ENCODE measurements at places on chromosomes 5 and 9. TPM values are rescaled to one million over a fixed set of nuclear protein-coding genes. Genes with fewer than 3 reads are reported as not detected.

The SLC1A3 gene
- total RNA-seq = 20.9 TPM

The BDP1 gene
- 28.5 TPM for total RNA-seq

The DRD1 gene
- total RNA-seq = 0.23 TPM

The GARIN3 gene
- total RNA-seq = not detected

The ZNF658 gene
- total RNA-seq = 2.5 TPM

The ARL14EPL gene
- total RNA-seq = not detected

The ZMYND19 gene
- 31.1 TPM for total RNA-seq

The TAF11L10 gene
- total RNA-seq = not detected

The CCNH gene
- total RNA-seq = 31.6 TPM

The IL4 gene
- total RNA-seq = not detected

DNA sequence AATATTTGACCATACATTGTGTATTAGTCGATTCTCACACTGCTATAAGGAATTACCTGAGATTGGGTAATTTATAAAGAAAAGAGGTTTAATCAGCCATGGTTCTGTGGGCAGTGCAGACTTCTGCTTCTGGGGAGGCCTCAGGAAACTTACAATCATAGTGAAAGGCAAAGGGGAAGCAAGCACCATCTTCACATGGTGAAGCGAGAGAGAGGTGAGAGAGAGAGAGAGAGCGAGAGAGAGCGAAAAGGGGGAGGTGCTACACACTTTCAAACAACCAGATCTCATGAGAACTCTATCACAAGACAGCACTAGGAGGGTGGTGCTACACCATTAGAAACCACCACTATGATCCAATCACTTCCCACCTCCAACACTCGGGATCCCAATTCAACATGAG is 4.1 kb upstream of the GRAMD2B start:
- H3K4me1 ChIP-seq = peaks cover 7% of the 10 kb centered on the region
- no peak overlapping the region for H3K4me3 ChIP-seq
- no peak overlapping the region for H3K27ac ChIP-seq
- DNase-seq = no peak
- H3K27me3 ChIP-seq = no peaks in the 10 kb centered on the region

DNA sequence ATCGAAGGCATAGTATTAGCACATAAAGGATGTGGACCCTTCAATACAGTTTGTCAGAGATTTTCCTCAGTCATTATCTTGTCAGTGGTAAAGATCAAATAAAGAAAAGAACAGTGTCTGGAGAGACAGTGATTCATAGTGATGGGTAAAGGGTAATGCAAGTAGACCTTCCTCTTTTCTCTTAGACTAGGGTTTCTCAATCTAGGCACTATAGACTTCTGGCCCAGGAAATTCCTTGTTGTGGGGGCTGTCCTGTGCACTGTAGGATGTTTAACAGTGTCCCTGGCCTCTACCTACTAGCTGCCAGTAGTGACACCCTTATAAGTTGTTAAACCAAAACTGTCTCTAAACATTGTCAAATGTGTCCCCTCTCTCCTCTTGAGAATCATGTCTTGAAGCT is 6.9 kb downstream of the CAMK4 start:
- H3K27ac ChIP-seq = no peak overlapping the region
- no peak for DNase-seq
- no peaks in the 10 kb centered on the region for H3K4me1 ChIP-seq

GRCh38 chr5:99379187-99379586 is 450.4 kb upstream of the CHD1 start:
- no peaks in the 10 kb centered on the region for H3K36me3 ChIP-seq
- no peaks in the 10 kb centered on the region for H3K4me1 ChIP-seq
- no peak for DNase-seq
- H3K27me3 ChIP-seq = no peaks in the 10 kb centered on the region

GRCh38 chr9:116494815-116495634 is 192.1 kb upstream of the TRIM32 start:
- no peaks in the 10 kb centered on the region for H3K36me3 ChIP-seq
- no peak for DNase-seq
- peaks cover 7% of the 10 kb centered on the region for H3K4me1 ChIP-seq
- H3K27me3 ChIP-seq = no peaks in the 10 kb centered on the region

- H3K4me3 ChIP-seq = no peak overlapping the region
- peaks cover 7% of the 10 kb centered on the region for H3K4me1 ChIP-seq
- peaks cover 46% of the 10 kb centered on the region for H3K27me3 ChIP-seq
- H3K36me3 ChIP-seq = no peaks in the 10 kb centered on the region
- DNase-seq = no peak
These were observed 2.6 kb downstream of the PRLR start for GRCh38 chr5:35227720-35228119.

DNA sequence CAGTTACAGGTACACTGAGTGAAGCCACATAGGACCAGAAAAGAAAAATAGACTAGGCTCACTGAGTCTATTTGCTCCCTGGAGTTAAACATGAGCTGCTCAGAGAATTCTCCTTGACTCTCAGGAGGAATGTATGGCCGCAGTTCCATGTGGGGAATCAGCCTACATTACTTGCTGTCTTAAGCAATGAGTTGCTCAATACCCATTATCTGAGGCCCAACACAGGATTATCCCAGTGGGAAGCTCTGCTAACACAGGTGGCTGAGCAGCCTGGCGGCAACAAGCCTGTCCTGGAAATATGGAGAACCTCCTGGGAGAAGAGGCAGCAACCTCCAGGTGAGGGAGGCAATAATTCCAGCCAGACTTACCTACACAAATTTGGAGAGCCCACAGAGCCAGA is 177.5 kb upstream of the NREP start:
- peaks cover 38% of the 10 kb centered on the region for H3K4me1 ChIP-seq
- no peaks in the 10 kb centered on the region for H3K36me3 ChIP-seq
- no peak for DNase-seq
- H3K27ac ChIP-seq = no peak overlapping the region
- no peaks in the 10 kb centered on the region for H3K27me3 ChIP-seq

- DNase-seq = no peak
- peak overlapping the region; percentile 47 for H3K27ac ChIP-seq
- no peak overlapping the region for H3K4me3 ChIP-seq
These were observed 21.8 kb downstream of the TNIP1 start for GRCh38 chr5:151058891-151059489.

DNA sequence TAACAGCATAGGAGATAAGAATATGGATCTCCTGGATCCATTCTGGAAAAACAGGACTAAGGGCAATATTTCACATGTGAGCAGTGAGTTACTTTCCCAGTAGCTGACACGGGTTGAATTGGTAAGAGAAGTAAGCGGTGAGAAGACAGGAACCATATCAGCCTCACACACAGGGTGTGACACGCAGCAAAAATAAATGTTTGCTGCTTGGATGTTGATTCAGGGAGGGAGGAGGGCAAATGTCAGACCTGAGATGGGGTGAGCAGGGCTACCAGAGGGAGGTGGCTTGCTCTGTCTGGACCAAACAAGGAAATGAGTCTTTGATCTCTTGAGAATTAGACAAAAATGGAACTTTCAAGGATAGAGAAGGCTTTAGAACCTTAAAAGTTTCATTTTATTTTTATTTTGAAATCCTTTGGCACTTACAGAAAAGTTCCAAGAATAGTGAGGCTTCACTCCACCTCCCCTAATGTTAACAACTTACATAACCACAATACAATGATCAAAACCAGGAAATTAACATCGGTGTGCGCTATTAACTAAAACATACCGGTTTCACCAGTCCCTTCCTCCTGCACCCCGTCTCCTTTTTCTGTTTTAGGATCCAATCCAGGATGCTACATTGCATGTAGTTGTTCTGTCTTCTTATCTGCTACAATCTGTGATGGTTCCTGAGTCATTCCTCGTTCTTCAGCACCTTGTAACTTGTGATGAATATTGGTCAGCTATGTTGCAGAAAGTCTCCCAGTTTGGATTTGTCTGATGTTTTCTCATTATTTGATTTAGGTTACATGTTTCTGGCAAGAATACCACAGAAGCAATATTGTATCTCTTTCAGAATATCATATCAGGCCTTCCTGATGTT is 20.5 kb upstream of the ARHGEF28 start:
- no peaks in the 10 kb centered on the region for H3K36me3 ChIP-seq
- no peak overlapping the region for H3K27ac ChIP-seq
- peak; percentile 47 for DNase-seq
- no peaks in the 10 kb centered on the region for H3K27me3 ChIP-seq
- no peak overlapping the region for H3K4me3 ChIP-seq

DNA sequence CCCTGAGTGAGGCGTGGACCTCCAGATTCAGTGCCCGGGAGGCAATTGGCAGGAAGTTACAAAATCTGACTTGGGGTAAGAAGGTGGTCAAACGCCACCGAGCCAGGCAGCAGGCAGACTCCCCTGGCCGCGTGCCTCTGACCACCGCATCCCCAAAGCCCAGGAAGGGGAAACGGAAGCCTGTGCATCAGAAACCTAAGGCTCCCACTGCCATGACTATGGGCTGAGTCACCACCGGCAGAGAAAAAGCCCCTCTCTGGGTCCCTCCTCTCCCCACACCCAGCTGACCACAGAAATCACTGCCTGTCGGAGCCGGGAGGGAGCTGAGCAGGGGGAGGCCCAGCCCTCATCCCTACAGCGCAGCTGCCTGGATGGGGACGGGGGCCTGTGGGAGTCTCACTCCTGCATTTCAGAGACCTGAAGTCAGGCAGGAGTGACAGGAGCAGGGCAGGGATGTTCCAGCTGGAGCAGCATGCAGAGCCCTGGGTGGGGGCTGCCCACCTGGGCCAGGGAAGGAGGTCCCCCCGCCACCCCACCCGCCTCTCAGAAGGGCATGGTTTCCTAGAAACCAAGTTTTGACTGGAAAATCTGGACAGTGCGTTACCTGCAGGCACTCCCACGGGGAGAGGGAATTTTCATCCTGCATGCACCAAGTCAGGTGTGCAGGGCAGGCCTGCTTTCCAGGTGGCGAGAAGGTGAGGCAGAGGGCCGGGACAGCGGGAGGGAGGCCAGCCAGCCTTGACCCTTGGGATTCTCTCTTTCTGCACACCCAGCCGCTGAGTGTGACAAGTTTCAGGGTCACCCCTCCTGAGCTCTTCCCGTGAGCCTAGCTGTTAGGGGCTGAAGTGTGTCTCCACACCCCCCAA is 68.2 kb downstream of the LRSAM1 start:
- H3K4me1 ChIP-seq = peaks cover 74% of the 10 kb centered on the region
- H3K36me3 ChIP-seq = peaks cover 36% of the 10 kb centered on the region
- peak; percentile 98 for DNase-seq
- no peak overlapping the region for H3K4me3 ChIP-seq
- H3K27ac ChIP-seq = peak overlapping the region; percentile 95

GRCh38 chr9:134571326-134571931 is 70.2 kb upstream of the COL5A1 start:
- H3K4me3 ChIP-seq = no peak overlapping the region
- DNase-seq = no peak
- H3K27ac ChIP-seq = no peak overlapping the region
- no peaks in the 10 kb centered on the region for H3K27me3 ChIP-seq

GRCh38 chr5:181259283-181259682 is 1.7 kb downstream of the TRIM52 start:
- H3K27ac ChIP-seq = no peak overlapping the region
- no peak for DNase-seq
- peak overlapping the region; percentile 86 for H3K4me3 ChIP-seq
- peaks cover 12% of the 10 kb centered on the region for H3K4me1 ChIP-seq
- peaks cover 16% of the 10 kb centered on the region for H3K36me3 ChIP-seq

DNA sequence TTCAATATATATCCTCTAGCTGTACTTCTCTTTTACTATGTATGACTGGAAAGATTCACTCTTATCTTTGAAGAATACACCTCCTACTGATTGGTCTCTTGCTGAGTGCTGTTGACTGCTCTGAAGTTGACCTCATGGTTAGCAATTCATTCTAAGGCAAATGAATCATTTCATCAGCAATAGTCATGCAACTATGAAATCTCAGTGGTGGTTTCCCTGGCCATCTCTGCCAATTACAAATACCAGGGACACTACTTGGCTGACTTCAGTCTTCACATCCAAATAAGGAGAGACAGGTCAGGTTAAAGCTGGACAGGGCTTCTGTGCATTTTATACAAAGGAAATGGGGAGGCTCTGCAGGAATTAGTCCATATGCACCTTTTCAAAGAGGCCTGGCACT is 333.5 kb upstream of the ACTBL2 start:
- H3K36me3 ChIP-seq = no peaks in the 10 kb centered on the region
- peak; percentile 99 for DNase-seq
- H3K4me3 ChIP-seq = no peak overlapping the region
- peaks cover 25% of the 10 kb centered on the region for H3K4me1 ChIP-seq
- no peaks in the 10 kb centered on the region for H3K27me3 ChIP-seq
- peak overlapping the region; percentile 74 for H3K27ac ChIP-seq

DNA sequence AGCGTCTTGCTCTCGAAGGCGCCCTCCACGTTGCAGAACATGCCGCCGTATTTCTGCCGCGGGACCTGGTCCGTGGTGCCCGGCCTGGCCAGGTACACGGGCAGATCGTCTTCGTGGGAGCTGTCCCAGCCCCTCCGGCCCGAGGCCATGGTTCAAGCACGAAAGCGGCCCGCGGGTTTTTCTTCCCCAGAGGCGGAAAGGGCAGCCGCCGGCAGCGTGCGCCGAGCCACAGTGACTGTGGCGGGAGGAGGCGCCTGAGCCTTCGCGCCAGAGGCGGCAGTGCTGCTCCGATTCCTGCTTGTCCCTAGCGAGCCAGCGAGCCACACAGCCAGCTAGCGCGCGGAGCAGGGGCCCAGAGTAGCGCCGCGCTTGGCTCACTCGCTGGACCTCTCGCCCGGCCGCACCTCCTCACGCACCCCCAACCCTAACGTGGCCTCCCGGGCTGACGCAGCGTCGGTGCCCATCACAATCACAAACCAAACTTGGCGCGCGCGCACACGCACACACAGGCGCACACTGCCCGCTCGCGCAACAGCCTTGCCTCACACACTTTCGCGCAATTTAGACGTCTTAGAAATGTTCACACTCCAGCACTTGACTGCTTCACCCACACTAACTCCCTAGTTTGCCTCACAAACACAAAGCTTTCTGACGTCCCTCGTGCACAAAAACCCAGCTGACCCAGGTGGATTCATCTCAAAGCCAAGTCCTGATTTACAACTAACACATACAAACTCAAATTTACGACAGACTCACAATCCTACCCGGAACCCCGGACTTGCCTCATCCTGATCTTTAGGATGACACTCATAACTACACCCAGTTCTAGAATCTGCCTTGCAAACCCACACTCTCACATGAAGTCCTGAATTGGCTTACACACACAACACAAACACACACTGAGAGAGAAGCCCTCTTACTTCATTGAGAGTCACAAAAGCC is at the start of gene DPYSL3:
Gene DPYSL3 (minus strand): TSS at position 359 of the 942 bp plus-strand sequence. CDS start 210 bp downstream, at position 149.
- H3K36me3 ChIP-seq = no peaks in the 10 kb centered on the region
- H3K4me3 ChIP-seq = peak within 1 kb of the TSS; percentile 78
- no peaks in the 10 kb centered on the region for H3K27me3 ChIP-seq
- peaks cover 14% of the 10 kb centered on the region for H3K4me1 ChIP-seq

- DNase-seq = no peak
- no peaks in the 10 kb centered on the region for H3K27me3 ChIP-seq
- H3K27ac ChIP-seq = no peak overlapping the region
- no peak overlapping the region for H3K4me3 ChIP-seq
- no peaks in the 10 kb centered on the region for H3K36me3 ChIP-seq
- H3K4me1 ChIP-seq = peaks cover 6% of the 10 kb centered on the region
These were observed 28.4 kb downstream of the ZFP62 start for GRCh38 chr5:180832638-180833068.

- peak; percentile 20 for DNase-seq
- H3K27ac ChIP-seq = no peak overlapping the region
- H3K27me3 ChIP-seq = no peaks in the 10 kb centered on the region
These were observed 175.1 kb upstream of the DAB2 start for GRCh38 chr5:39599721-39600431.

GRCh38 chr9:77735494-77735893 is 87.4 kb upstream of the GNA14 start:
- peaks cover 7% of the 10 kb centered on the region for H3K4me1 ChIP-seq
- H3K27ac ChIP-seq = peak overlapping the region; percentile 42
- peak; percentile 89 for DNase-seq
- H3K27me3 ChIP-seq = no peaks in the 10 kb centered on the region
- H3K4me3 ChIP-seq = no peak overlapping the region
- H3K36me3 ChIP-seq = no peaks in the 10 kb centered on the region

- no peaks in the 10 kb centered on the region for H3K27me3 ChIP-seq
- no peak overlapping the region for H3K27ac ChIP-seq
- H3K36me3 ChIP-seq = no peaks in the 10 kb centered on the region
These were observed 102.9 kb downstream of the GCNT1 start for GRCh38 chr9:76561900-76562299.
